ENCODE measurements at places on chromosomes 12 and 14. TPM values are rescaled to one million over a fixed set of nuclear protein-coding genes. Genes with fewer than 3 reads are reported as not detected.

FOXG1 gene
- total RNA-seq = not detected

SLC4A8 gene
- total RNA-seq = 1.1 TPM

CLEC1A gene
- 1.8 TPM for total RNA-seq

RDH16 gene
- total RNA-seq = 0.44 TPM

SRSF5 gene
- 206 TPM for total RNA-seq

TMCC3 gene
- 77.4 TPM for total RNA-seq

- DNase-seq = no peak
Measured at GRCh38 chr14:76763096-76764041, 2.1 kb downstream of the VASH1 start.

DNA sequence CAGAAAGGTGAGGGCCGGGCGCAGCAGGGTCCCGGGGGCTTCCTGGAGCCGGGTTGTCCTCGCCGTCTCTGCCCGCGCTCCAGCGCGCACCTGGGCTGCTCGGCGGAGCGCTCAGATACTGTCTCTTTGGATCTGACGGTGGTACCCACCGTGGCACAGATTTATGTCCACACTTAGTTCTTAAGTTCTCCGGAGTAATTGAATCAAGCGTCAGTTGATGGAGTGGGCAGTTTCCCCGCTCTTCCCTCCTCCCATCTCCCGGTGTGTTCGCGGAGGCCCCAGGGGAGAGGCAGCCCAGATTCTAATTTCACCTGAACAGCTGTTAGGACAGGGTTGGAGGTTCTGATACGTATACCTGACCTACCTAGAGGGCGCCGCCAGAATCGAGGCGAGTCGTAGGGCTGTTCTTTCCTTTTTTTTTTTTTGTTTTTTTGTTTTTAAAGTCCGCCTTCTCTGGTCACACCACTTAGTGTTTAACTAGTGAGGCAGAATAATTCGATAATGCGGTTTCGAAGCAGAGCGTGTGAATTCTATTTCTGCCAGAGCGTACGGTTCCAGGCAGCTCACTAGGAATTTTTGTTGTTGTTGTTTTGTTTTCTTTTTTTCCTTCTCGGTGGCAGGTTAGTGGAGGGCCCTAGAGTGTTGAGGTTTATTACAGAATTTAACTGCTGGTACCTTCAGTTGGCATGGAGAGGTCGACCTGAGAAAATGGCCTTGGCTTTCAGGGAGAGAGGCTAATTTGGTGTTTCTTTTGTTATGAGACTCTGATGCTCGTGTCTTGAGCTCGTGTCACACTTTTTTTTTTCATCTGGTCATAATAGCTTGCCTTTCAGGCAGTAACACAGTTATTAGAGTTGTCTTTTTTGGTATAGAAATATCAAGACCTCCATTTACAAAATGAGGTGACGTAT is 22.3 kb upstream of the GNS start:
- peak; percentile 52 for DNase-seq

DNA sequence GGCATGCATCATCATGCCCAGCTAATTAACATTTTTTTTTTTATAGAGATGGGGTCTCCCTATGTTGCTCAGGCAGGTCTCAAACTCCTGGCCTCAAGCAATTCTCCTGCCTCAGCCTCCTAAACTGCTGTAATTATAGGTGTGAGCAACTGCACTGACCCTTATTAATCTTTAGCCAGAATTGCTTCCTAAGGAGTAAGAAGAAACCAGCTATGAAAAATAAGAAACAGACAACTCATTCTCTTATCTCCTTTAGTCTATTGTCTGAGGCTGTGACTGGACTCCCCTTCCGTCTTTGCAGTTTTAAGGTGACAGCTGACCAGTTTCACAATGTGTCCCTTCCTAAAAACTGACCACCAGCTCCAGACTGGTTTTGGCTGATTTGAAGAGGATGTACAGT is 52.4 kb downstream of the EMP1 start:
- no peak for DNase-seq

- DNase-seq = no peak
Measured at GRCh38 chr14:69574954-69575295, 254 bp upstream of the CCDC177 start.

- no peak for DNase-seq
Measured at GRCh38 chr14:73142216-73142615, 5.9 kb downstream of the PSEN1 start.

- peak; percentile 10 for DNase-seq
Measured at GRCh38 chr14:101071493-101071906, 168.0 kb upstream of the RTL1 start.

DNA sequence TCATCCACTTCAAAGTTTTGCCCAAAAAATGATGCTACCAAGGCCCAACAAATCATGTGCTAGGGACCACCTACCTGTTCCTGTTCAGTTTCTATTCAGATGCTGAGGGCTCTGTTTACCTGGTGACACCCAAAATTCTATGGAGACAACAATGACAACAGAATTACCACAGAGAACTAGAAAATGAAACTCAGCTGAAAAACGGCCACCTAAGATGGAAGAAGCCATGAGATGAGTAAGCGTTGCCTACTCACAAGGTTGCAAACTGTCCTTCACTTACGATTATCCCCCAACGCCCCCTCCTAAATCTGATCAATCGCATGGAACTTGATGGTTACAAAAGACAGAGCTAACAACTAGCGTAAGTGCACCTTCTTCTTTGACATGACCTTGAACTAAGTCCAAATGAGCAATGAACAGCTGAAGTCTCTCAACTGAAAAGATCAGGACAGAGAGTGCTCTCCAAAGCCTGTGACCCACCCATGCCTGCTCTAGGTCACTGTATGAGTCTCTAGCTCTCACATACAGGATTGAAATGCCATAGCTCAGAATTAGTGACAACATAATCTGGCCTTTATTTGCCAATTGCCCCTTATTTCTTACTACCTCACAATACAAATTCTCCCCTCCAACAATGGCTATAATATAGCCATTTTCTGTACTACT is at the start of gene RNASE11:
TSS of gene RNASE11 (minus strand) at position 513 of the 666 bp plus-strand sequence.
- no peak for DNase-seq

Measured in colonic mucosa (tissue), 4 donors.